ENCODE measurements at places on chromosomes 6 and 20.

DNA sequence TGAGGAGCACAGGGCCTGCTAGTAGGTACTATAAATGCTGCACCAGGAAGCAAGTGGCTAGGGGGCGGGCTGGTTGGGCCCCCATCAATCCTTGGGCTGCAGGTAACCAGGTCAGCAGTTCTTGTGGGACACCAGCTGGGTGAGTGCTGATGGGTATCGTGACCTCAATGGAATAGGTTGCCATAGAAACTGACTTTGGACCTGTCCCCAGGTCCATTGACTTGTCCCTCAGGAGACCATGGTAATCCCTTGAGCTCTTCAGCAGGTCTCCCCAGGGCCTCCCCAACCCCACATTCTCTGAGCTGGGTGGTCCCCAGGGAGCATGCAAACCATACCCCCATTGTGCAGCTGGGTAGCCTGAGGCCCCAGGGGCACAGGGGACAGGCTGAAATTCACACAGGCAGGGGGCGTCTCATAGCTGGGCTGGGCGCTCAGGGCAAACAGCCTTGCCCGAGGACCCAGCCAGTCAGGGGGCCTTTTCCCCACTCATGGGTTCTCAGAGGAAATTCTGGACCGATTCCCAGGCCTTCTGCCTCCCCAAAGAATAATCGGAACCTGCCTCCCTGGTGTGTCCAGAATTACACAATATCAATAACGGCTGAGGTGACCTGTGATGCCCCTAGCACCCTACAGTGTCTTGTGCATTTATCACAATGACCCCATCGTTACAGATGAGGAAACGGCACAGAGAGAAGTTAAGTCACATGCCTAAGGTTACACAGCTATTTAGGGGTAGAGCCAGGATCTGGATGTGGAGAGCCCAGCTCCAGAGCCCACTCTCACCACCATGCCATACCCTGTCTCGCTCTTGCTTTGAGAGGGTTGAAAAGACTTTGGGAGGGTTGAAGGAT is 35.9 kb downstream of the SRC start:
- DNase-seq = no peak

DNA sequence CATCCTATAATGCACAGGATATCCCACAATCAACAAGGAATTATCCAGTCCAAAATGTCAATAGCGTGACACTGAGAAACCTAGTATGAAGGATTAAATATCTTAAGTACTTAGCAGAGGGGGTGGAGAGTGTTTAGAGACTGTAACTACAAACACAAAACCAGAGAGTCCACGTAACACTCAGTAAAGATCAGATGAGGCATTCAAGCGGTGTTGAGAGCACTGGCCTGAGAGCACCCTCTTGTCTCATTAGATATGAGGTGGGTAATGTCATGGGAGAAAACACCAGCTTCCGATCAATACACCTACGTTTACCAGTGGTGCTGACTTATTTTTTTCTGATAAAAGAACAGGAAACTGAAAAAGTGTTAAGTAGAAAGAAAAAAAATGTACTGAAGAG is 2.3 kb downstream of the FAM184A start:
- no peak for DNase-seq

GRCh38 chr6:109087661-109088264 is 6.9 kb downstream of the SESN1 start:
- DNase-seq = no peak

GRCh38 chr6:16277101-16277981 is 39.0 kb downstream of the GMPR start:
- DNase-seq = peak; percentile 83

DNA sequence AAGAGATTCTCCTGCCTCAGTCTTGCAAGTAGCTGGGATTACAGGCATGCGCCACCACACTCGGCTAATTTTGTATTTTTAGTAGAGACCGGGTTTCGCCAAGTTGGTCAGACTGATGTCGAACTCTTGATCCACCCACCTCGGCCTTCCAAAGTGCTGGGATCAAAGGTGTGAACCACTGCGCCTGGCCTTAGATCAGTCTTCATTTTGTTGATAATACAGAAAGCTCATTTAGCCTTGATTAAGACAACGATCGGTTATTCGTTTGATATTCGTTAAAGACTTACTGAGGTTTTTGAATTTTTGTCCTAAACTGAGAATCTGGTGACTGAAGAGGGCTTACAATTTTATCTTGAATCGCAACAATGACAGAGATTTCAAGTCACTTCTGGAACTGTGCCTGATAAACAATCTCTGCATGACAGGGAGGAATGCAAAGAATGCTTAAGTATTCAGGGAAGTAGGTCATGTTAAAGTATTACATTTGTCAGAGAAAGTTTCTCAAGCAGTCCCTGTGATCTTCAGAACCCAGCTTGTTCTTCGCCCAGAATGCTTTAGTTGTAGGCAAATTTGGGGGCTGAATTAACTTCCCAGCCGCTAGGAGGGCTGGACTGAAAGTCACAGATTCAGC is 14.8 kb downstream of the AKAP12 start:
- peak; percentile 73 for DNase-seq

DNA sequence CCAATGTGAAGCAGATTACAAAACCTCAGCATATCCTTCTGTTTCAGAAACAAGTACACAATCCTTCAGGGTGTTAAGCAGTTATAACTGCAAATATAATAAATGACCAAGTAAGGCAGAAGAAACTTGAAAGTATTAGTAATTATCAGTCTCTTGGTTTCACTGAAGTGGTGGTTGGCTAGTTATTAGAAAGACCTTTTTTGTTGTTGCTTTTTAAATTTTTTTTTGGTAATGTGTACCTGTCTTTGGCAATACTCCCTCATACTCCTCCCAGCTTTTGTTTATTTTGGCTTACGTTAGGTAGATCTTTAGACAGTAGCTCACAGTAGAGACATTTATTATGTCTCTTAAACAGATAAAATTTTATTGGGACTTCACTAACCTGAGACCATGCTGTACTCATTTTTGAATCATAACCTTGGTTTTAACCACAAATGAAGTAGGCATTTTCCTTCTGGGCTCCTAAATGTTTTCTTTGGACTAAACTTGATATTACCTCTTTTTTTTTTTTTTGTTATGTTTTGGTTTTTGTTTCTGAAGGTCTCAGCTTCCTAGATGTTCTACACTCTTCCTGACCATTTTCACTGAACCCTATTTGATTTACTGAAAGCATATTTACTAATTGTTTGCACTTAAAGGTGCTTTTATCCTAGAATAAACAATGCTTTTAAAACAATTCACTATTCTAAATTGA is 6.4 kb downstream of the CD2AP start:
- peak; percentile 77 for DNase-seq

GRCh38 chr6:114580882-114581281 is 238.1 kb upstream of the HS3ST5 start:
- DNase-seq = no peak

GRCh38 chr20:19502169-19502568 is 255.9 kb upstream of the RIN2 start:
- DNase-seq = no peak

DNA sequence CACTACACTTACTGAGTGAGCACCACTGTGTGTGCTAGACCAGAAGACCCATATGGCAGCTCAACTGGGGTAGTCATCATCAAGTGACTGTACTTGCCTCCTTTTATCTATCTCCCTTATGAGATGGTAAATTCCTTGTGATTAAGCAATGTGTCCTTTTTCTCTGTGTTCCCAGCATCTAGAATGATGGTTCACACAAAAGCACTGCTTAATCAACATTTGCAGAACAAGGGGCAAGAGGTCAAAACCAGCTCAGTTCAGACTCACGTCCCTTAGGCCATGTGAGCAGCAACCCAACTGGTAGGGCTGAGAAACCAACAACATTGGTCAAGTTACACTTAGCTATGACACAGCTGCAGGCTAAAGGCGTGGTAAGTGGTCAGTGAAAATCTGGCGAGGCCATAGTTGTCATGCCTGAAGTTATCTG is 10.0 kb downstream of the TRAM2 start:
- DNase-seq = peak; percentile 96

DNA sequence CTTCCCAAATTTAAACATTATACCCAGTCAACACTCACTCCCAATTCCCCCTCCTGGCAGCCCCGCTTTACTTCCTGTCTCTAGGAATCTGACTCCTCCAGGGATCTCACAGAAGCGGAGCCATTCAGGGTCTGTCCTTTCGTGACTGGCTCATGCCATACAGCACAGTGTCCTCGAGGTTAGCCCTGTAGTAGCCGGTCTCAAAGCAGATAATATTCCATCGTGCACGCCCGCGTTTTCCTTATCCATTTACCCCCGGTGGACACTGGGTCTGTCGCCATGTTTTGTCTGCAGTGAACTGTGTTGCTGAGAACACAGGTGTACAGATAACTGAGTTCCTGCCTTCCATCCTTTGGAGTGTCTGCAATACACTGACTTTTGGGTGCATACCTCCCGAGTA is 95.3 kb downstream of the TTLL2 start:
- DNase-seq = no peak

- DNase-seq = peak; percentile 98
Measured at GRCh38 chr20:21436205-21436604, 38.9 kb upstream of the NKX2-4 start.

GRCh38 chr20:48310305-48310704 is 517.5 kb downstream of the PREX1 start:
- no peak for DNase-seq

- DNase-seq = no peak
Measured at GRCh38 chr20:39713076-39713840, 751.1 kb downstream of the DHX35 start.

DNA sequence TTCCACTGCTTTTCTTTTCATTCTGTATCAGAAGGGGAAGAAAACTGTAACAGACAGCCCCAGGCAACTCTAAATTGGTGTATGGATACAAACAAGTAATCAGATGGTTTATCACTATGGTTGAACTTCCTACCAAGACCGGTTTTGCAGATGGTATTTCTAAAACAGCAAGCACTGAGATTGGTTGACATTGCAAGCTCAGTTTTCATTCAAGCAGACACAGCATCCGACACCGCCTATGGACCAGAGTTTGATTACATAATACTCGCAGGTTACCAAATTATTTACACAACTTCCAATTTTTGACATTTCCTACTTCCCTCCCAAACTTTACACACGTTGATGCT is 209.9 kb downstream of the ALDH8A1 start:
- no peak for DNase-seq

- peak; percentile 76 for DNase-seq
Measured at GRCh38 chr20:33893314-33893713, 82.2 kb downstream of the CHMP4B start.

DNA sequence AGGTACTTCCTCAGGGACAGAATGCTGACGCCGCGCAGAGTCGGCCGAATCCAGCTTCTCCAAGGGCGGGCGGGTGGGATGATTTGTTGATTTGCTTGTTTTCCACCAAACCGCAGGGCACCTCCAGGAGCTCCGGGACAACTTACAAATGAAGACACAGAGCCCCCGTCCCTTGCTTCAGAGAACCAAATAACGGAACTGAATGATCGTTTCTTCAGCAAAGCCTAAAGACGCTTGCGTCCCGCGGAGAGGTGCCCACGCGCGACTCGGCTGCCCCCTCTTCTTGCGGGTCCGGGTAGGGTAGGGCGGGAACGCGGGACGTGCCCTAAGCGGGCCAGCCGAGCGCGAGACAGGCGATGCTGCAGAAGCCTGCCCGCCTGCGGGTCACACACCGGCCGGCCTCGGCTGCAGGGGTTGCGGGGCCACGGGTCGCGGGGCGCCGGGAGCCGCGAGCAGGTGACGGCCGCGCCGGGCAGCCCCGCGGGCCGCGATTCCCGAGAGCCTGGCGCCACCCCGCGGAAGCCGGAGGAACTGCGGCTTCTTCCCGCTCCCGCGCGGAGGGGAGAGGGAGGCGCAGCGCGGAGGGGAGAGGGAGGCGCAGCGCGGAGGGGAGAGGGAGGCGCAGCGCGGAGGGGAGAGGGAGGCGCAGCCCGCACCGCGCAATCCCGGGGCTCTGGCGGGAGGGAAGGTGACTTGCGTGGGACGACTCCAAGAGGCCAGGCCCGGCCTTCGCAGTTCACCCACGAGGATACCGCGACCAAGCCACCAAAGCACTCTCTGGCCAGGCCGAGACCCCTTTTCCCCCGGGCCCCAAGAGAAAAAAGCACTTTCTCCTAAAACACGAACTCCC is 7.7 kb upstream of the FOXF2 start:
- DNase-seq = peak; percentile 26

DNA sequence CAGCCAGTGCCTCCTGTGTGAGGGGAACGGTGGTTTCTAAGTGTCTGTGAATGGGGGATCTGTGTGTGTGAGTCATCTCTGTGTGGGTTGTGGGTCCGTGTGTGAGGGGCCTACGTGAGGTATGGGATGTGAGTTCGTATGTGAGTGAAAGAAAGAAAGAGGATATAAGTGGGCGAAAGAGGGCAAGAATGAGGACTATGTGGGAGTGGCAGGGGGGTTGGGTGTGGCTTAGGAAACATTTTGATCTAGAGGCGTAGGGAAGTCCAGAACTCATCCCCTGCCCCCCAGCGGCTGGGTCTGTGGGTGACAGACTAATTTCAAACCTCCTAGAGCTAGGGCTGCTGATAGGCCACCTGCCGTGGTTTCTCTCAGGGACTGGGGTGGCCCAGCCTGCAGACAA is 35.5 kb downstream of the DHX35 start:
- no peak for DNase-seq

- no peak for DNase-seq
Measured at GRCh38 chr20:38855356-38855755, 49.9 kb downstream of the PPP1R16B start.

- no peak for DNase-seq
Measured at GRCh38 chr6:163836876-163837690, 422.6 kb downstream of the QKI start.

- DNase-seq = peak; percentile 80
Measured at GRCh38 chr6:147508042-147508865, at the start of gene SAMD5. TSS of gene SAMD5 (plus strand) at chr6:147508690. CDS start at chr6:147508929, 239 bp downstream.

- DNase-seq = no peak
Measured at GRCh38 chr20:21234806-21235483, 68.2 kb upstream of the XRN2 start.

DNA sequence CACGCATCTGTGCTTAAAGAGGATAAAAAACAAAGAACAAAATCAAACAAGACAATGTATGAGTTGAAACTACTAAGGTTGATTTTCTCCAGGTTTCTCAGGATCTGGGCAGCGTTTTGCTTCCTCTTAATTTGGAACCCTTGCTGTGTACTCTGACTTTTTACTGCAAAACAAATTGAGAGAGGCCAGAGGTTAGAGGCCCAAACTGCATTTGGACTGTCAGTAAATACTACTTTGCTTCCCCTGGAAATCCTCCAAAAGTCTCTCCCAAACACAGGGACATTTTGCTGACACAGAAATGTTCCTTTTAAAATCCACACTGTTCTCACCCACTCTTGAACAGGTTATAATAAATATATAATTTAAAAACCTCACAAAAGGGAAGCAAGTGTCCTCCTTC is 1.1 kb downstream of the ARG1 start:
- no peak for DNase-seq

DNA sequence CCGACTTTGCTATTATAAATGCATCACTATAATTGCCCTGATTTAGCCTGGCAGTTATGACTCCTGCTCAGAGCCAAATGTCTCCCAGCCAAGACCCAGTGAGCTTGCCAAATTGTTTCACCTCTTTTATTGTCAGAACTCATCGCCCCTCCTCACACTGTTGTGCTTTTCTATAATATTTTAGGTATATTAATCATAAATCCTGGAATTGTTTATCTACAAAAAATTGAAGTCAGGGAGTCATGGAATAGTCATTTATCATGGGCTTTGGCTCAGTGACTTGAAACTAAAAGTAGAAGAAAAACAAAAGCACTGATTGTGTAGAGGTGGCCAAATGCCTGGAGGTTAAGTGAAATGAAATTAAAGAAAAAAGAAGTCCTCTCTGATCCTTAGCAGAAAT is 85.6 kb downstream of the PFDN4 start:
- no peak for DNase-seq

- DNase-seq = no peak
Measured at GRCh38 chr6:168778201-168778600, 337.2 kb downstream of the SMOC2 start.
